ENCODE measurements at places on chromosomes 11 and 22. TPM values are rescaled to one million over a fixed set of nuclear protein-coding genes. Genes with fewer than 3 reads are reported as not detected.

KRTAP5-2 gene
- total RNA-seq, result not detected

BTG4 gene
- total RNA-seq, result not detected

CD3E gene
- 0.13 TPM for total RNA-seq

OR8D2 gene
- not detected for total RNA-seq

APOA4 gene
- not detected for total RNA-seq

FXYD6 gene
- total RNA-seq, result 103 TPM

RIN1 gene
- 6.0 TPM for total RNA-seq

CD3D gene
- 0.18 TPM for total RNA-seq

THRSP gene
- total RNA-seq, result 0.13 TPM

GRAMD1B gene
- 7.4 TPM for total RNA-seq

ZP1 gene
- total RNA-seq, result not detected

OR51I1 gene
- total RNA-seq, result not detected

DRD4 gene
- 0.22 TPM for total RNA-seq

CRYBB3 gene
- 0.13 TPM for total RNA-seq

OR10G4 gene
- 0.04 TPM for total RNA-seq

EFEMP2 gene
- total RNA-seq, result 73.9 TPM

KDM4E gene
- total RNA-seq, result not detected

MTMR2 gene
- total RNA-seq, result 18.4 TPM

HORMAD2 gene
- total RNA-seq, result not detected

SHISAL1 gene
- 13.1 TPM for total RNA-seq

LMO2 gene
- 15.1 TPM for total RNA-seq

BTBD10 gene
- 39.5 TPM for total RNA-seq

GGT1 gene
- 2.3 TPM for total RNA-seq

TTC17 gene
- total RNA-seq, result 71.6 TPM

APOL1 gene
- 2.3 TPM for total RNA-seq

KRTAP5-8 gene
- total RNA-seq, result not detected

MISFA gene
- 4.3 TPM for total RNA-seq

CLMP gene
- 13.9 TPM for total RNA-seq

PGA4 gene
- total RNA-seq, result 1.7 TPM

OR8D4 gene
- 0.04 TPM for total RNA-seq

CREB3L1 gene
- 14.2 TPM for total RNA-seq

BEST1 gene
- 1.6 TPM for total RNA-seq

MS4A4A gene
- 10.3 TPM for total RNA-seq

HTR3A gene
- 0.04 TPM for total RNA-seq

HTR3B gene
- not detected for total RNA-seq

HSPB2 gene
- total RNA-seq, result 63.2 TPM

C11orf52 gene
- 0.93 TPM for total RNA-seq

TMA7B gene
- 0.04 TPM for total RNA-seq

CDHR5 gene
- total RNA-seq, result 0.75 TPM

SCN2B gene
- 4.2 TPM for total RNA-seq

MAJIN gene
- total RNA-seq, result not detected

GAS2L1 gene
- total RNA-seq, result 2.7 TPM

MMP8 gene
- 0.13 TPM for total RNA-seq

ETS1 gene
- total RNA-seq, result 35.3 TPM

INSC gene
- 2.1 TPM for total RNA-seq

CCDC188 gene
- total RNA-seq, result 0.93 TPM

PLA2G3 gene
- not detected for total RNA-seq

FAM76B gene
- total RNA-seq, result 24.8 TPM

SVIP gene
- 9.2 TPM for total RNA-seq

ACAD8 gene
- 16.9 TPM for total RNA-seq

FAM227A gene
- total RNA-seq, result 1.1 TPM
